Stimulated activated CD4-positive, alpha-beta T cell treated with anti-CD3 and anti-CD28 coated beads, Interleukin-4, amount 100 ng/mL, for 1 hour (primary cell): ENCODE measurements at places on chromosomes 7 and 10.

- no peak for DNase-seq
Measured at GRCh38 chr7:98135984-98136383, 29.3 kb downstream of the LMTK2 start.

DNA sequence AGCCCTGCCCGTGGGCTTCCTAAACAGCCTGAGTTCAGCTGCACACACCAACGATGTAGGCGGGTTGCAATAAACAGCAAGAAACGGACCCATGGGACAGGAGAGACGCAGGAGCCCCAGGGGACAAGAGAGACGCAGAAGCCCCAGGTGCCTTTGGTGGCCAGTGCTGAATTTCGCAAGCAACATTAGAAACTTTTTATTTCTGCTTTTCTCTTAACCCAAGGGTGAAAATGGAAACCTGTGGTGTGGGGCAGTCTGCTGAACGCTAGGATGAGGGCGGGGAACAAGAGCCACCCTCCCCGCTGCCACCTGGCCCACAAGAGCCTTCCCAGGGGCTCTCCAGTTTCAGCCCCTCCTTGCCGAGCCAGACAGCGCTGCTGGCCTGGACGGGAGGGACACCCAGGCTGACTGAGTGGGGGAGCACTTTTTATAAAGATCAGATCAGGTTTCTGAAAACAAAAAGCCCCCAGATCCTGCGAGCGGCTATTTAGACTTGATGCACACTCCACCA, 20.0 kb upstream of the GPR146 start:
- no peak for DNase-seq

DNA sequence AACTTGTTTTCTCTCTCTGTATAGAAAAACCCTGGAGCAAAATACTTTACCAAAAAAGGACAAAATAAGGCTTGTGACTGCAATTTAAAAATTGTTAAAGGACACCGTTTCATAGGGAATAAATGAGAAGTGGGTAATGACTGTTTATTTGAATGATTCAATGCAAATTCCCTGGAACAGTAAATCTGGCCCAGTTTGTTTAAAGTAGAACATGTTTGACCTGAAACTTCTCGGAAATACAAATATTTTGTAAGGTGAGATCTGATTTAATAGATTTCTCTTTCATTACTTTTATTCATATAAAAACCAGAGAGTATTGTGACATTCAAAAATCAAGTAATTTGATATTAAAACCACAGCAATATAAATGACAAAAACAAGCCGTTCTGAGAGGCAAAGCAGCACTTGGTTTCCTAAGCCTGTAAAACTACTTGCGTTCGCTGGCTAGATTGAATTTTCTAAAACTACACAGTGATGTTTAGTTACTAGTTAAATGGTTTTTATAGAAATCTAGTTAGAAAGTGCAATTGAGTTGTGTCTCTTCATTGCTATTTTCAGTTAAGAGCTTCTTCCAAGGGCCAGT, 76.8 kb upstream of the PITRM1 start:
- DNase-seq, result no peak

DNA sequence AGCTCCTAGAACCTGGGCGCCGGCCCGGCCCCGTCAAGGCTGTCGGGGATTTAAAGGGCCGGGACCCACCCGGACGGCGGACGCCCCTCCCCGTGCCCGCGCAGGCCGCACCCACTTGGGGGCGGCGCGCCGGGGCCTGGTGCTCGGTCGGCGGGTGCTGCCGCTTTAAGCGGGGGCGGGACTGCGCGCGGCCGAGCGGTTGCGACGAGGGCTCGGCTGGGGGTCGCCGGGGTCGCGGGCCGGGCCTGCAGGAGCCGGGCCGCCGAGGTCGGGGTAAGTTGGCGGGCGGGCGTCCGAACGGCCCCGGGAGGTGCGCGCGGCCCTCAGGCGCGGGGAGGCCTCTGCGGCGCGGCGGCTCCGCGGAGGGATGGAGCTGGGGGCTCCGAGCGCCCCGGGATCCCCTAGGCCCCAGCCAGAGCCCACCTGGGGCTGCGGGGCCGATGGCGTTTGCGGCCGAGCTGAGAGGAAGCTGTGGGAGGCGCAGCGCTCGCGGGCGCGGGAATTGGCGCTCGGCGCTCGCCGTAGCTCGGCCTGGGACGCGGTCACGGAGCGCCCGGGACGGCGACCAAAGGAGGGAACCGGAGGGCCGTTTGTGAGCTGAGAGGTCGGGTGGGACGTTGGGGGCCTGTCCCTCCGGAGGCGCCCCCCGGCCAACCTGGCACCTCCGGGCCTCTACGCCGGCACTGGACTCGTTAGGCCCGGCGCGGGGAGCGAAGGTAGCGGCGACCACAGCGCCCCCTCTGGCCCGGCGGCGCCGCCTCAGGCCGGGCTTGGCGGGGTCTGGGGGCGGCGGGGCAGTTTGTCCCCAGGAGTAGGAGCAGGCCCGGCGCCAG, at the start of gene TRRAP:
TSS of gene TRRAP (plus strand) at position 168 of the 833 bp plus-strand sequence. CDS start 2,619 bp downstream, outside the sequence.
- peak; percentile 81 for DNase-seq

- DNase-seq, result peak; percentile 46
Measured at GRCh38 chr10:45001381-45002148, 842 bp downstream of the ZNF22 start.

DNA sequence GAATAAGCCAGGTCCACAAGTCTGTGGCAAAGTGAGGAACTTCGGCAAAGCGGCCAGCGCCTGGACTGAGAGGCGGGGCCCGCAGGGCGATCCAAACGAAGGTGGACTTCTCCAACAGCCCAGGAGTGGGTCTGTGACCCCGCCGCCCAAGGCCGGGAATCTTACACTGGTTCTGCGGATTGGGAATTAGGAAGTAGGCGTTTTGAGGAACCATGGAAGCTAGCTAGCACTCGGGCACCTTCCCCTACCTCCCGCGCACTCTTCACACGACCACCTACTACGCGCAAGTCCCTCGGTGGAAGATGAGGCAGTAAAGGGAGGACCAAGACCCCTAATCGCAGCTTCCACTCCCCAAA, 570 bp upstream of the ARF5 start:
- no peak for DNase-seq

DNA sequence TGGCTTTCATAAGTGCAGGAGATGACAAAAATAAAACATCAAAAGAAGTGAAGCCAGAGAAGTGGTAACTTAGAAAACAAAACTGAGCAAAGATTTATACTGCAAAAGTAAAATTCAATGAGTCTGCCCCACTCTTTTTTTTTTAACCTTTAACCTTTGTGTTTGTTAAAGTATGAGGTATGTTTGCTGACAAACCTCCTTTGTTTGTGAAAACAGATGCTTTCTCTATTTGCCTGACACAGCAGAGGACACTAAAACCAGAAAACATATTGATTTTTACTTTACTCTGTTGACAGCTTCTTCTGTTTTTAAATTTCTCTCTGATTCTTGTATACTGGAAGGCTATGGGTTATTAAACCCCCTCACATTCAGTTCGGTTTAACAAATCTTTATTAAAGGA, 57.6 kb downstream of the SGMS1 start:
- DNase-seq, result no peak

- no peak for DNase-seq
Measured at GRCh38 chr10:118542205-118542604, 53.2 kb downstream of the PRLHR start.

DNA sequence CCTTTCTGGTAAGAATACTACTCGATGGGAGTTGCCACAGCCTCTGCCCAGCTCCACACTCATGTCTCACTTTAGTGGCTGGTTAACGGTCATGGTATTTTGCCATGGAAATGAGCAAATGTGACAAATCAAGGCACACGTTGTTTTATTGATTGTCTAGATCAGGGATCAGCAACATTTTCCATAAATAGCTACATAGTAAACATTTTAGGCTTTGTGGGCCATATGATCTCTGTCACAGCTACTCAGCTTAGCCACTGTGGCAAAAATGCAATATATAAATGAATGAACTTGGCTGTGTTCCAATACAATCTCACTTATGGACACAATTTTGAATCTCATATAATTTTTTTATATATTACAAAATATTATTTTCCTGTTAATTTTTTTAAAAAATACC, 76.9 kb downstream of the COBL start:
- DNase-seq, result no peak

DNA sequence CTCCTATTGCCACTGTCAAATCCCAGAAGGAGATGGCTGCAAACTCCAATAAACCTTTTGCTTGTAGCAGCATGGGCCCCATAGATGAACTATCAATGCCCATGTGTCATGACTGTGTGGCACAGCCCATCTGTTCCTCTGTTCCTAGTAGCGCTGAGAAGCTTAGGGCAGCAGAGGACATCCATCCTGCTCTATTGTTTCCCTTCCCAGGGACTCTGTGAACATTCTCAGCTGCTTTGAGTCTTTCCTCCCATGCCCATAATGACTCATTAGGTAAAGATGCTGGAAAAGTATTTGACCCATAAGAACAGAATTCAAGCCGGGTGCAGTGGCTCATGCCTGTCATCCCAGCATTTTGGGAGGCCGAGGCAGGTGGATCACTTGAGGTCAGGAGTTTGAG, 28.3 kb downstream of the STMP1 start:
- no peak for DNase-seq

- DNase-seq, result no peak
Measured at GRCh38 chr10:27626890-27627289, 118.7 kb downstream of the MKX start.

DNA sequence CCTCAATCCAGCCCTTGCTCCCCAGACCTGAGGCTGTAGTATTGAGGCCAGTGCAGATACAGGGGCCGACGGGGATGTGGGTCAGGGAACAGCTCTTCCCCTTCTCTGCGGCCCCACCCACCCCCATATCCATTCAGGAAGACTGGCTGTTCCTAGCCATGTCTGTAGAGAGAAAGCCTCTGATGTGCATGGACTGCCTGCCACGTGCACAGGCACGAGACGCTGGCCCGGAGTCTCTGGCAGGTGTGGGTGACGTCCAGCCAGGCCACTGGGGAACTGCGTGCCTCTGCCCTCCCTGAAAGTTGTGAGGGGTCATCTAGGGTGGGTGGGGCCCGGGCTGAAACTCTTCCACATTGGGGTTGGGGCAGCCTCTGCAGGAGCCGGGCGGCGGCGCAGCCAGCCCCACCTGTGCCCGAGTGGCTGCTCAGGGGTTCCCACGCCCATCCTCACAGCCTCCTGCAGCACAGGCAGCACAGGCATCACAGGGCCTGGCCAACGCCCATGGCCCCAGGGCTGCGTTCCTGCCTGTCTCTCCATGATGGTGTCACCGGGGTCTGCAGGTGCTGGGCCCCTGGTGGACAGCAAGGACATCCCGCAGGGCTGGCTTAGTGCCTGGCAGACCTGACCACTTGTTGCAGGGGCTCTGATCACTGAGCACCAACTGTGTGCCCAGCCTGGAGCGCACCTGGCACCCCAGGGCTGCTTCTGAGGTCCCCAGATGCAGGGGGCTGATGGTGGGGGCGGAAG, 27.5 kb downstream of the MICALL2 start:
- no peak for DNase-seq

GRCh38 chr10:33334805-33335550, 511 bp upstream of the NRP1 start:
- peak; percentile 45 for DNase-seq

GRCh38 chr7:14836006-14836405, 66.5 kb downstream of the DGKB start:
- DNase-seq, result no peak

DNA sequence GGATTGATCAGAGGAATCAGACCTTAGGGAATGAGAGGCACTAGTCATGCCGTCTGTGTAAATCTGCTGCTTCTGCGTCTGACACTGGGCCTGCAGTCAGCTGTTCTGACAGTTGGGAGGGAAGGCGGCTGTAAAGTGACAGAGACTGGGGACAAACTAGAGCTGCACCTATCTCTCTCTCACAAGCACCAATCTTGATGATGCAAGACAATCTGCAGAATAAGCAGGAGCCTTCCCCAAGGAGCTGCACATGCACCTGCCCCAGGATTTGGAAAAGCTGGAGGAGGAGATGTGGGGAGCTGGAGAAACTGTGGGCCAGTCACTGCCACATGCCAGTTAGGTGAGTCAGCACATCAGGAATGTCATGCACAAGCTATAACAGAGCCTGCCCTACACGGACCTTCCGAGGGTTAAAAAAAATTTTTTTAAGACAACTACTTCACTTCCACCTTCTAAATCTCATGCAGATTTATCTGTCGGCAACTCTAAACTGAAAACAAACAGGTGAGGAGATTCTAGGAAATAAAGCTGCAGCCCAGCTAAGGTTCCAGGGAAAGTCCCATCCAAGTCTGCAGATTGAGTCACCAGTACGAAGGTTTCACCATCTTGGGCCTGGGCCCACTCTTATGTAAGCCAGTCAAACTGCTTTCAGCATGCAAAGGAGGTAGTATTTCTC, 39.2 kb downstream of the ENO4 start:
- no peak for DNase-seq

GRCh38 chr7:42549866-42550485, 313.0 kb upstream of the GLI3 start:
- no peak for DNase-seq

DNA sequence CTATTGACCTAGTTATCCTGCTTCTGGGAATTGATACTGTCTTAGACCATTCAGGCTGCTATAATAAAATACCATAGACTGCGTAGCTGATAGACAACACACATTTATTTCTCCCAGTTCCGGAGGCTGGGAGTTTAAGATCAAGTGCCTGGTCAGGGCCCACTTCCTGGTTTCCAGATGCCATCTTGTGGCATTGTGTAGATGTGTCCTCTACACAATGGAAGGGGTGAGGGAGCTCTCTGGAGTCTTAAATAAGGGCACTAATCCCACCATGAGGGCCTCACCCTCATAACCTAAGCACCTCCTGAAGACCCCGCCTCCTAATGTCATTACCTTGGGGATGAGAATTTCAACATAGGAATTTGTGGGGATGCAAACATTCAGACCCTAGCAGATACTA, 62.4 kb downstream of the SLC35B4 start:
- DNase-seq, result no peak

GRCh38 chr7:139691253-139691781, 86.5 kb downstream of the HIPK2 start:
- DNase-seq, result no peak

- DNase-seq, result no peak
Measured at GRCh38 chr10:106560925-106561640, 603.4 kb downstream of the SORCS1 start.

DNA sequence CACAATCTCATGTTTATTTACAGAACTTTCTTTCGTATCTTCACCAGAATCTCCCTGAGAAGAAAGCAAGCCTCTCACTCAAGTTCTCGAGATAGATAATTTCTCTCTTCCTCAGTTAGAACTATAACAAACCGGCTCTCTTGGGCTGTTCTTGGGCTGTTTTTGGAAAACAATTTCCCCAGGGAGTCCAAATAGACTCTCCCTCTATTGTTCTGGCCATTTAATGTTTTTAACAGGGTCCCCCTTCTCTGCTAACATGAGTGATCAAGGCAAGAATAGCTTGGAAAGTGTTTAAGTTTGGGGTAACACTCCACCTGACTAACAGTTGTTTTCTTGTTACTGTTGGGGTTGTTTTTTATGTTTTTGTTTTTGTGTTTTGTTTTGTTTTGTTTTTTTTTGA, 64.8 kb upstream of the UCN3 start:
- DNase-seq, result no peak

GRCh38 chr7:114856625-114857024, 65.3 kb upstream of the MDFIC start:
- DNase-seq, result no peak

DNA sequence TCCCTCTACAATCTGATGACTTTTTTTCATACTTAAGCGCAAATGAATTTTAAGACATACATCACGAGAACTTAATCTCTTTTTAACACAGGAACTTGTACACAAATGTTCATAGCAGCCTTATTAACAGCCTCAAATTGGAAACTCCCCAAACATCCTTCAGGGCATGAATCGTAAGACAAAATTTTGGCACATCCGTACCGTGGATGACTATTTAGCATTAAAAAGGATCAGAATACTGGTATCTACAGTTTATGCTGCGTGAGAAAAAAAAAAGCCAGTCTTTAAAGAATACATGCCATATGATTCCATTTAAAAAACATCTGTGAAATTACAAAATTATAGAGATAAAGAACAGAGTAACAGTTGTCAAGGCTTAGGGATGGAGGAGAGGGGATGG, 46.8 kb downstream of the PDE1C start:
- no peak for DNase-seq
